ENCODE measurements at places on chromosomes 1 and 21.

GRCh38 chr1:230287674-230288315, 138.3 kb downstream of the PGBD5 start:
- H3K36me3 ChIP-seq = no peaks in the 10 kb centered on the region
- H3K4me3 ChIP-seq = no peak overlapping the region
- H3K27me3 ChIP-seq = no peaks in the 10 kb centered on the region
- no peaks in the 10 kb centered on the region for H3K4me1 ChIP-seq

GRCh38 chr21:16198546-16198945, 468.8 kb downstream of the USP25 start:
- no peak for DNase-seq
- H3K4me3 ChIP-seq = no peak overlapping the region
- H3K27ac ChIP-seq = no peak overlapping the region
- no peaks in the 10 kb centered on the region for H3K36me3 ChIP-seq
- H3K27me3 ChIP-seq = no peaks in the 10 kb centered on the region

DNA sequence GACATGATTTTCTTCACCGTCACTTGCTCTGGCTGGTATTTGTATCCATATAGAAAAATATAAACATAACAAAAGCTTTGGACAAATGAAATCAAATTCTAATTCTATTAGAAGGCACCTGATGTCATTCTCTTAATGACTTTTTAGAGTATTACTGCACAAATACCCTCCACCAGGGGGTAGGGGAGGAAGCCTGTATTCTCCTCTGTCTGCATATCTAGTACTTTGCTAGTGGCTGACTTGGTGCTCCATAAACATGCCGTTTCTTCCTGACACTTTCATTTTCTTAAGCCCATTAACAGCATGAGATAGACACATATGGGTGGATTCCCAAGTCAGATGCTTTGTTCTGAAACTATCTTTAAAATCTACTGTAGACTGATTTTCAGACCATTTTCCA, 20.6 kb upstream of the KCNJ15 start:
- H3K36me3 ChIP-seq = no peaks in the 10 kb centered on the region
- H3K27ac ChIP-seq = no peak overlapping the region
- H3K4me1 ChIP-seq = no peaks in the 10 kb centered on the region
- DNase-seq = no peak
- no peaks in the 10 kb centered on the region for H3K27me3 ChIP-seq

DNA sequence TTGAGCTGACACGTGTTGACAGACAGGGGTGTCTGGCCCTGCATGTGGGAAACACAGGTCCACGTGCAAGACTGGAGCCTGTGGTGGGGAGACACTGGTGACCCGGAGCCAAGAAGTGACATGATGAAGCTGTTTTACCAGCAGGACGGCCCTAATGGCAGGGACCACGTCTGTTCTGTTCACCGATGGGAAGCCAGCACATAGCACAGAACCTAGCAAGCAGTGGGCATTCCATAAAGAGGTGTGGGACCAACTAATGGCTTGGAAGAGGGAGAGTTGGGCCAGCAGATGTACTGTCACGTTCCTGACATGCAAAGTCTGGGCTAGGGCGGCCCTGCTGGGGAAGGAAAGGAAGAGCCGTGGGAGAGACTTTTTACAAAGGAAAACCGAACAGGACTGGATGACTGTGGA, 15.3 kb downstream of the NAV1 start:
- H3K4me1 ChIP-seq = 0 out of 2 replicates have a peak, but pooled peaks cover 4% of the 10 kb centered on the region
- no peaks in the 10 kb centered on the region for H3K27me3 ChIP-seq
- no peak overlapping the region for H3K27ac ChIP-seq

GRCh38 chr1:24970399-24970753, 40.3 kb upstream of the RUNX3 start:
- no peaks in the 10 kb centered on the region for H3K36me3 ChIP-seq
- no peaks in the 10 kb centered on the region for H3K27me3 ChIP-seq
- no peak overlapping the region for H3K27ac ChIP-seq
- DNase-seq = no peak
- H3K4me3 ChIP-seq = no peak overlapping the region
